ENCODE measurements at places on chromosomes 5 and 9.

DNA sequence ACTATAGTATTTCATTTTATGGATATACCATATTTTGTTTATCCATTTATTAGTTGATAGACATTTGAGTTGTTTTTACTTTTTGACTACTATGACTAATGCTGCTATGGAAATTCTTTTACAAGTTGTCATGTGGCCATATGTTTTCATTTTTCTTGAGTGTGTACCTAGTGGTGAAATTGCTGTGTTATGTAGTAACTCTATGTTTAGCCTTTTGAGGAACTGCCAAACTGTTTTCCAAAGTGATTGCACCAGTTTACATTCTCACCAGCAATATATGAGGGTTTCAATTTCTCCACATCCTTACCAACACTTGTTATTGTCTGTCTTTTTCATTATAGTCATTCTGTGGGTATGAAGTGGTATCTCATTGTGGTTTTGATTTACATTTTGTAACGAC lies 75.4 kb downstream of the GRIA1 start:
- no peak for DNase-seq

GRCh38 chr5:54516051-54516655 lies 1.4 kb upstream of the SNX18 start:
- DNase-seq = no peak

DNA sequence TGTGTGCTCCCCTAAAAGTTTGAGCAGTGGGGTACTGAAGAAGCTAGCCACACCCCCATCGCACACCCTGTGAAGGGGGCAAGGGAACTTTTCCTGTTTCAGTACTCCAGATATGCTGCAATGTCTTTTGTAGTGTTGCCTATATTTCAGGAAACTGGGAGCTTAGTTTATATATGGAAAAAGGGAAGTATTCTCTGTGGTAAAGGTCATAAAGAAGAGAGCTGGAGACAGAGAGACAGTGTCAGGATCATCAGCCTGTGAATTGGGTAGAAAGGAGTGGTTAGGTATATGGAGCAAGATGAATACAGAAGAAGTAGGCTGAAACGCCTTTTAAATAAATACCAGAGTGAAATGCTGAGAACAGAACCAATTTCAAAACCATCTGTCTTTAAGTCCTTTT lies 82.2 kb upstream of the C9orf72 start:
- no peak for DNase-seq

DNA sequence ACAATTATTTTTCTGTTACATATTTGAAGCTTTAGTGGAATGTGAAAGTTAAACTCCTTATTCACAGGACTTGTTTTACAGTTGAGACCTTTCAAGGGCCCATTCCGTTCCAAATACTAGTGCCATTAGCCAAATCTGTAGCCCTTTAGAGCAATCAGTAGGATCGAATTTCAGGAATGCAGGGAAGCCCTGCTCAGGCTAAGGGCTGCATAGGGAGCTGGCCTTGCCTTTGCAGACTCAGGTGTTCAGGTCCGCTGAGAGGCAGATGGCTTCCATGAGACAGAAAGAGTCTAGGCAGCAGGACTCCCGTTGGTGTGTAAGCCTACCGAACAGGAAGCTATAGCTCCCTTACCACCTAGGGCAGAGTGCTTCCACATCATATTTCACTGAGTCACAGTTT lies 150.1 kb upstream of the SLC27A6 start:
- DNase-seq = no peak

DNA sequence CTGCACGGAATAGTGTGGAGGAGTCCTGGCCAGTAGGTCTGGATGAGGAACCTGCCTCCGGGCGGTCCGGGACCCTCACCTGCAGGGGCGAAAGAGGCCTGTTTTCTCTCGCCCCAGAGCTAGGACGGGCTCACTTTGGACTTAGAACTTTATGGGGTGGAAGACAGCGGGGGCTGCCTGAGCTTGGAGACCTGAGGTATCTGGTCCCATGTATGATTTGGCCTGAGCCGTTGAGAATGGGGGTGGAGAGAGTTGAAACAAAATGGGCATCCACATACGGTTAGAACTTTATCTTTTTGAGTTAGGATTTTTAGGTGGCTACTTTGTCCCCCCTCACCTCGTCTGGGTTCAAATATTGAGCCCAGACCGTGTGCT lies 681 bp upstream of the ETF1 start:
- DNase-seq = no peak

GRCh38 chr5:36944607-36945225 lies 68.1 kb downstream of the NIPBL start:
- no peak for DNase-seq

DNA sequence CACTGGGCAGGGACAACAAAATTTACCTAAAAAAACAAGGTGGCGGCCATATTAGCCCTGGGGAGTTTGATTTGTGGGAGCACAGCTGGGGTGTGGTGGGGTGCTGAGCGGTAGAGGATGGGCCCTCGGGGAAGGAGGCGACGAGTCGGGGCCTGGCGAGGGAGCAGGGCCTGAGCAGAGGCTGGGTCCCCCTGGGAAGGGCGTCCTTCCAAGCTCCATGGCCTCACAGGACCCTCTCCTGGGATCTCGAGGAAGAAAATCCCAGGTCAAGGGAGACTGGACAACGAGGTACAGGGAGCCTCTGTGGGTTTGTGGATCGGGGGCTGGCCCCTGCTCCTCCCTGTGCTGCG lies 165.5 kb downstream of the CACNA1B start:
- no peak for DNase-seq

Measured in NCI-H1048 (cell line).